ENCODE measurements at places on chromosomes 5 and 9.

GRCh38 chr9:77417566-77417965 lies 230.6 kb downstream of the GNA14 start:
- H3K27ac ChIP-seq = peak overlapping the region; percentile 11
- no peaks in the 10 kb centered on the region for H3K27me3 ChIP-seq
- no peaks in the 10 kb centered on the region for H3K4me1 ChIP-seq
- H3K36me3 ChIP-seq = no peaks in the 10 kb centered on the region

- H3K36me3 ChIP-seq = no peaks in the 10 kb centered on the region
- no peak for DNase-seq
- no peaks in the 10 kb centered on the region for H3K27me3 ChIP-seq
- H3K27ac ChIP-seq = no peak overlapping the region
These were observed 617.3 kb upstream of the ST8SIA4 start for GRCh38 chr5:101520417-101520816.

DNA sequence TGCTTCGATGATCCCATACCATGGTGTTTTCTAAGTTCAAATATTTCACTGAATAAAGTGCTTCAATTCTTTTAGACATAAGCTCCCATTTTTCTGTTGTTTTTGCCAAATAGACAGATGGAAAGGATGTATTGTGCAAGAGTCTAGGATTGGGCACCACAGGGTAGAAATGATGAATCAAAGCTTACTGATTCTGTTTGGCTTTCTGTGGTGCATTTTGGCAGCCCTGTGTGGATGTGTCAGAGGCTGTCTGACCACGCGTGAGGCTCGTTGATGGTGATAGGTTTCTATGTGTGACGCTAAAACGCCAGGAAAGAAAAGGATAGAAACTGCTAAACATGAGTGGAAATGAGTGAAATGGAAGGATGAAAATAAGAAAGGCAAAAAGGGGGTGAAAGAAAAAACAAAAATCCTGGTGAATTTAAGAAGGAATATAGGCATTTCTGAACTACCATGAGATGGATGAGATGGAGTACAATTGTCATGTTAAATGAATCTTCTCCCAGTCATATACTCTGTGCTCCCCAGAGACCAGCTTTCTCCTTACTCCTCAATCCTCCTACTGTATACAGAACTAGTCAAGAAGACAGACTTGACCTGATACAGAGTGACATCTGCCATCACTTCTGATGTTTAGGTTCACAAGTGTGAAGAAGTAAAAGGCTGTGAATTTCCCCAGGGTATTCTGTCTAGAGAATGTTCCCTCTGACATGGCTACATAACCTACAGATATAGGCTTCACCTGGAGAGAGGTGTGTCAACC lies 54.4 kb downstream of the ANKH start:
- DNase-seq = no peak

GRCh38 chr5:83102364-83102980 lies 25.1 kb downstream of the XRCC4 start:
- H3K27ac ChIP-seq = no peak overlapping the region
- H3K4me1 ChIP-seq = peaks cover 3% of the 10 kb centered on the region
- DNase-seq = no peak
- H3K27me3 ChIP-seq = no peaks in the 10 kb centered on the region

- no peaks in the 10 kb centered on the region for H3K27me3 ChIP-seq
- peaks cover 3% of the 10 kb centered on the region for H3K36me3 ChIP-seq
- no peaks in the 10 kb centered on the region for H3K4me1 ChIP-seq
- H3K27ac ChIP-seq = no peak overlapping the region
These were observed 18.2 kb upstream of the DCP2 start for GRCh38 chr5:112958093-112959088.

DNA sequence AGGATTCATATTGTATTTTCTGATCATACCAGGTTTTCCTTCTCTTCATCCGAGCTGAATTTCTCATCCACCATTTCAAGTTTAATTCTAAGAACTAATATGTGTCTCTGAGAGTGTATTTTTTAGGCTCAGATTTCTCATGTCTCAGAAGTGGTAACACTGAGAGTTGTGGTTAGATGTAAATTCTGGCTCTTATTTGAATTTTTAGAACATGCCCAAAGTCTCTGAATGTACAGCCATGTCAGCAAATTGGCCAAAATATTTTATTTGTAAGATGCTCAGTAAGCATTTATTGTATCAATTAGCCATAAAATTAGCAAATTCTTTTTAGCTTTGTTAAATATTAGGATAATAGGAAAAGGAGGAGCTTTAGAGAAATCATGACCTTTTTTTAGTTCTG lies 16.6 kb downstream of the SV2C start:
- H3K27ac ChIP-seq = no peak overlapping the region
- DNase-seq = no peak
- H3K36me3 ChIP-seq = no peaks in the 10 kb centered on the region
- H3K4me3 ChIP-seq = no peak overlapping the region
- no peaks in the 10 kb centered on the region for H3K4me1 ChIP-seq
- H3K27me3 ChIP-seq = no peaks in the 10 kb centered on the region

- no peaks in the 10 kb centered on the region for H3K27me3 ChIP-seq
- H3K36me3 ChIP-seq = no peaks in the 10 kb centered on the region
- H3K27ac ChIP-seq = no peak overlapping the region
- no peak overlapping the region for H3K4me3 ChIP-seq
- no peak for DNase-seq
- no peaks in the 10 kb centered on the region for H3K4me1 ChIP-seq
These were observed 12.3 kb downstream of the ACTBL2 start for GRCh38 chr5:57470339-57470738.

All from H9 (cell line).